ENCODE measurements at places on chromosomes 6 and 20.

DNA sequence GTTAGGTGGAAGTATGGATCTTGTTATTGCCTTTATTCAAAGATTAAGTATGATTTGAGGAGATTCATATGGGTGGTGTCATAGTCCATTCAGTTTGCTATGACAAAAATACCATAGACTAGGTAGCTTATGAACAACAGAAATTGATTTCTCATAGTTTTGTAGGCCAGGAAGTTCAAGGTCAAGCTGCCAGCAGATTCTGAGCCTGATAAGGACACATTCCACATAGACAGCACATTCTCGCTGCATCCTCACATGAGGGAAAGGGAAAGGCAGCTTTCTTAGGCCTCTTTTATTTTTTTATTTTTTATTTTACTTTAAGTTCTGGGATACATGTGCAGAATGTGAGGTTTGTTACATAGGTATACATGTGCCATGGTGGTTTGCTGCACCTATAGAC lies 27.7 kb downstream of the ME1 start:
- DNase-seq: no peak

GRCh38 chr6:125836466-125836865 lies 45.7 kb downstream of the NCOA7 start:
- no peak for DNase-seq

DNA sequence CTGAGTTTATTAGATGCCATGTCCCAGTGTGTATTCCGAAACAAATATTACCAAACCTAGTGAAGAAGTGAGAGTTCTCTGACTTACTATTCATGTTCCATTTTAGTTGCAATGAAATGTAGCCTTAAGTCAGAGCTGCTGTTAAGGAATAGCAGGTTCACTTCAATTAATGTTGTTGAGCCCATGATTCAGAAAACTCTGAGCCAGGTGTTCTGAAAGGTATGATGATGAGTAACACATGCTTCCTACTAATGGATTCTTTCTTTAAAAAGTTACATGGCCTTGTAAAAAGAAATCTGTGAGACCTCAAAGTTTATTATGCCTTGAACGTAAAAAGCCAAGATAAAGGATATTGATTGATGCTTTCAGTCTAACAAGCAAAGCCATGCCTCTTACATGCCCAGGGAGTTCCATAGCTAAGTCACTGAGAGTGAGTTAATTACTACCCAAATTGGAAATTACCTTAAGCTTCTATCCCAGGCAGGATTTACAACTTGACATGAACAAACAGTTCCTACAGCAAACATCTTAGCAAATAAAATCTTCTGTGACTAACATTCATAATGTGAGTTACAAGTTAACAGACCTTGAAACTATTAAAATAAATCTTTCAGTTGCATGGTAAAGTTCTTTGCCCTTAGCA lies 122.9 kb downstream of the AKAP7 start:
- DNase-seq: no peak

GRCh38 chr6:78709021-78709420 lies 158.3 kb upstream of the IRAK1BP1 start:
- no peak for DNase-seq

DNA sequence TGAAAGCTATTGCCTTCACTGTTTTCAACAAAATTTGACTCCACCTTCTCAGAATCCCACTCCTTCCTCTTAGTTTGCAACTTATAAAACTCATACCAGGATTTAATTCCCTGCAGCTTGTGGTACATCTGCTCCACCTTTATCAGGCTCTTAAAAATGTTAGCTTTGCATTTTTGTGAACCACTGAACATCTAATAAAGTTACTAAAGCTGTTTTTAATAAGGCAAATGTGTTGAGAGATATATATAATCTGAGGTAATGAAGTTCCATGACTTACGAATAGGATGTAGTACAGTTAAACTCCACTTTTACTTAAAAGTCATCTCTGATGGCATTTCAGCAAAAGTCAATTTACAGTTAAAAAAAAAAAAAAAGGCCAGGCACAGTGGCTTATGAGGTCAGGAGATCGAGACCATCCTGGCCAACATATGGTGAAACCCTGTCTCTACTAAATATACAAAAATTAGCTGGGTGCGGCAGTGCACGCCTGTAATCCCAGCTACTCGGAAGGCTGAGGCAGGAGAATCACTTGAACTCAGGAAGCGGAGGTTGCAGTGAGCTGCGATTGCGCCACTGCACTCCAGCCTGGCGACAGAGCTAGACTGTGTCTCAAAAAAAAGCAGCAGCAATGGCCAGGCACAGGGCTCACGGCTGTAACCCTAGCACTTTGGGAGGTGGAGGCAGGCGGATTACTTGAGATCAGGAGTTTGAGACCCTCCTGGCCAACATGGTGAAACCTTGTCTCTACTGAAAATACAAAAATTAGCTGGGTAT lies 106.2 kb downstream of the KIF13A start:
- DNase-seq: no peak

GRCh38 chr20:43533060-43533459 lies 25.6 kb downstream of the L3MBTL1 start:
- DNase-seq: no peak

- DNase-seq: no peak
Observed at GRCh38 chr6:39411465-39411864, 89.0 kb upstream of the KCNK16 start.

DNA sequence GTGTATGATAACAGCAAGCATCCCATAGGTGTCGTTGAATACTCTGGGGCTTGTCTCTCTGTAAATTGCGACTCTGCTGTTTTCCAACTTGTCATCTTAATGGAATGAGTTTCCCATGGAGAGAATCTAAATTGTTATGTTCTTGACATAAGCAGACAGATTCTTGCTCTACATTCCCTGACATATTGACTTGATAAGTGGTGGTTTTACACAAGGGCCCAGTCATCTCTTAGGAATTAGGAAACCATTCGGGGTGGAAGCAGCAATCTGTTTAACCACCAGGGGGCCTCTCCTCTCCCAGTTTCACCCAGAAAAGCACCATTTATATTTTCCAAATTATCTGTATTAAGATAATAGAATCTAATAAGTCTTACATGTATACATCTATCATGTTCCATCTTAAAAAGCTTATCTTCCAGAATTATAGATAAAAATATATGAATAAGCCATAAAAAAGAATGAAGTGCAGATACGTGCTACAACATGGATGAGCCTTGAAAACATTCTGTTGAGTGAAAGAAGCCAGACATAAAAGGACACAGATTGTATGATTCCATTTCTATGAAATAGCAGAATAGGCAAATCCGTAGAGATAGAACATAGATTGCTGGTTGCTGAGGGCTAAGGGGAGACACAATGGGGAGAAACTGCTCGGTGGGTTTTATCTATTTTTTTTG lies 23.1 kb upstream of the MROH8 start:
- DNase-seq: no peak

- DNase-seq: no peak
Observed at GRCh38 chr20:38941726-38942389, 15.6 kb downstream of the FAM83D start.

- DNase-seq: no peak
Observed at GRCh38 chr6:137219664-137220252, 573 bp upstream of the IFNGR1 start.

GRCh38 chr6:131747821-131748353 lies 37.1 kb upstream of the CTAGE9 start:
- no peak for DNase-seq

- DNase-seq: no peak
Observed at GRCh38 chr20:48463096-48463720, 364.6 kb downstream of the PREX1 start.

GRCh38 chr6:164283574-164283973 lies 869.1 kb downstream of the QKI start:
- DNase-seq: no peak

DNA sequence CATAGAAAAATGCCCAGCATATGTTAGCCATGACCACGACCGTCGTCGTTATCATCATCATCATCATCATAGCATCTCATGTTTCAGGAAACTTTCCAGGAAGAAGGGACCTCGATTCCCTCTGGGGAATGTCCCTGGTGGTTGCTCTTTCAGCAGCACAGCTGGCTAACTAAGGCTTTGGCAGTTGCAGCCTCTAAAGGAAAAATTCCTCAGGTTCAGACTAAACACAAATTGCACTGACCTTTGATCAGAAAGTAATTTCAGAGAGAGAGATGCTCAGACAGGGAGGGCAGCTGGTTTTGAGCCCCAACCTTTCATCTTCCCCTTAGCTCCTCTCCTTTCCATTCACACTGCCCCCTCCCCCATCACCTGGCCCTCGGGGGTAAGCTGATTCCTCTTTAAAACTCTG lies 5.6 kb upstream of the CFB start:
- DNase-seq: no peak

- DNase-seq: no peak
Observed at GRCh38 chr20:50192364-50193198, 2.0 kb downstream of the CEBPB start.

DNA sequence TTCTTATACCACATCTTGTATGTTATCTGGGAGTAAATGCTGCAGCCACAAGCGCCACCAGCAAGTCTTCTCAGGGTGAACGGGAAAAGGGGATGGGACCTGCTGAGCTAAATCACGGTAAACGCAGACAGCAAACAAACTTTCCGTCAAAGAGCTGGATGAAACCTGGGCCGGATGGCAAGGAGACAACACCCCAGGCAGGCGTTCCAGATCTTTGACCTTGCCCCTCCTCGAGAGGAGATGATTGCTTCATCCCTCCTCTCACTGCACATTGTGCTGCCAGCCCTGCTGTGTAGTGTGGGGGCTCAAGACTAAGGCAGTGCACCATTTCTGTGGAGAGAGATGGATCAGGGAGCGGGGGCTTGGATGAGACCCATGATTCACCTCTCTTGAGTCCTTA lies 9.8 kb downstream of the RAET1E start:
- no peak for DNase-seq

GRCh38 chr6:13992417-13993055 lies 67.8 kb downstream of the RNF182 start:
- DNase-seq: no peak

DNA sequence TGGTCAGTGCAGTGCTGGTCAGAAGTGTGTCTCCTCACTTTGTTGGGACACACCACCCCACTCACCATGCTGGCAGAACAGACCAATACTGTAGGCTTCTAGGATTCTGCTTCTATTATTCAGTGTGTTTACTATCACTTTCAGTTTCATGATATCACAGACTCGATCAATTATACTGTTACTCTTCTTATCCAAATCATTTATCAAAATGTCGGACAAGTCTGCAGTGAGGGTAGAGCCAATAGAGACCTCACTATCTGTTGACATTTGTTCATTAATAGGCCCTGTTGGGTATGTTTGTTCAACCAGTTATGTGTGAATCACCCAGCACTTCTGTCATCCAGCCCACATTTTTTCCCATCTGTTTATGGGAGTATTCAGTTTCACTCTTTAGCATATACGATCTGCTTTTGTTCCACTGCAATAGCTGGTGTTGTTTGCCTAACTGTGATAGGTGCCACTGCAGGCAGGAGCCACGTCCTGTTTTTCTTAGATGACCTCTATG lies 140.1 kb downstream of the NRN1 start:
- no peak for DNase-seq

DNA sequence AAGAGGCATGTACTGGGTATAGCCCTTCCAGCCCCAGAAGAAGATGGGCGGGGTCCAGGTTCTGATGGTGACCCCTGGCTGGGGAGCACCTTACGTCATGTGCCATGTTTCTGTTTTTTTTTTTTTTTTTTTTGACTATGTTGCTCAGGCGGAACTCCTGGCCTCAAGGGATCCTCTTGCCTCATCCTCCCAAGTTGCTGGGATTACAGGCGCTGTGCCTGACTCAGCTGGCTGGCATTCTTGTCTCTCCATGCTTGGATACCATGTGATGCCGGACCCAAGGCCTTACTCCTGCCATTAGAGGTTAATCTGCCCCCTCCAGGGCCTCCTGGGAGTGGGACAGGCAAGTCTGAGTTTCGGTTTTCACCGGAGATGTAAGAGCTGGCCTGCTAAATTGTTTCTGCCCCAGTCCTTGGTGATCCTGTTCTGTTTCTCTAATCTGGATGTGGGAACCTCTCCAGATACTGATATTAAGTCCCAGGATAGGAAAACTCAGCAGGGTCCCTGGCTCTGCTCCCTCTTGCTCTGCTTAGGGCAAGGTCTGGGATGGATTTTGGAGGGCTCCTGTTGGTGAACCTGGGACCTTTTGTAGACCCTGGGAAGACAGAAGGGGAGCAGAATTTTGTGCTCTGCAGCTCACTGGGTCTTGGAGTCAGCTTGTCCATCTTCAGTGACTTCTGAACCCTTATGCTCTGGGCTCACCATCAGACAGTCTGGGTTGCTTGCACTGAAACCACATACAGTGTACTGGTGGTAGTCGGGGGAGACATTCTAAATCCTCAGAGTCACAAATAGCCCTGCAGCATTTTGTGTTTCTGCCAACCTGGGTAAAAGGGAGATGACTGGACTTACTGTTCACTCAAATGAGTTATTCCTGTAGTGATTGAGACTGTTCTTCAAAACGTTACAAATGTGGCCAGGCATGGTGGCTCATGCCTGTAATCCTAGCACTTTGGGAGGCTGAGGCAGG lies 45.1 kb downstream of the PTK7 start:
- DNase-seq: no peak

- no peak for DNase-seq
Observed at GRCh38 chr6:44800784-44801592, 413.5 kb downstream of the CDC5L start.

DNA sequence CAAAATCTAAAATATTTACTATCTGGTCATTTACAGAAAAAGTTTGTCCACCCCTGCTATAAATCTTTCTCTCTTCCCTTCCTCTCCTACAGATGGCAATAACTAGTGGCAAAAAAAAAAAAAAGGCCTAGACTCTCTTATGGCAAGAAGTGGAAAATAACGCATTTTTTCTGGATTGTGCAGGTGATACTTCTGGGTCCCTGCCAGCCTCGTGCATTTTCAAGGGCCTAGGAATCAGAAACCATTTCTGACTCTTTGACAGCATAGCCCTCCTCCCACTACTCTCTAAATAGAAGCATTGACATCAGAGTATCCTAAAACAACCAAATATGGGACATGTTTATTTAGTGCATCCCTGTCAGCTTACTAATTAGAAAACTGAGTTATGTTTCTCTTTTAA lies 251.0 kb downstream of the KHDC1L start:
- no peak for DNase-seq

- no peak for DNase-seq
Observed at GRCh38 chr20:991850-992249, 10.3 kb downstream of the RSPO4 start.

- DNase-seq: no peak
Observed at GRCh38 chr20:18048176-18048575, 9.5 kb downstream of the OVOL2 start.

- no peak for DNase-seq
Observed at GRCh38 chr20:8399947-8400346, 267.9 kb downstream of the PLCB1 start.

DNA sequence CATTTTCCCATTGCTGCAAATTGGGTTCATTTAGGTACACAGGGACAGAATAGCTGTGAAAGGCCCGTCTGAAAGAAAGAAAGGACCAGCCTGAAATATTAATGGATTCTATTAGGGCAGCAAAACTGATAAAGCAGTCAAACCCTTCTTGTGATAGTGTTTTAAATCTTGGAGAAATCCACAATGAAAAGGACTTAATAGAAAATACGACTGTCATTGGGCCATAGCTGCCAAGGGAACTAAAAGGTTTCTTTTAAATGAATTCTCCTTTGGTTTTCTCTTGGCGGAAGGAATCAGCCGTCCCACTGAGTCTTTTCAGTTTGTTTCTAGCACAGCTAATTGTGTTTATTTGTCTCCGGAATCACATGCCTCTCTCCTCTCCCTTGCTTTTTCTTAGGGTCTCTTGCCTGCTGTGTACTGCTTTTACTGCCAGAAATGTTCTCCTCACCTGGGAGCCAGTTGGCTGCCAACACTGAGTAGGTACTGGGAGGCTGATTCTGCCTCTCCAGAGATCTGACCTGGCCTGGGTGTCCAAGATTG lies 11.3 kb downstream of the PAQR8 start:
- no peak for DNase-seq

GRCh38 chr20:61734733-61735502 lies 330.8 kb downstream of the TAF4 start:
- DNase-seq: no peak
